ENCODE measurements at places on chromosomes 11 and 22.

DNA sequence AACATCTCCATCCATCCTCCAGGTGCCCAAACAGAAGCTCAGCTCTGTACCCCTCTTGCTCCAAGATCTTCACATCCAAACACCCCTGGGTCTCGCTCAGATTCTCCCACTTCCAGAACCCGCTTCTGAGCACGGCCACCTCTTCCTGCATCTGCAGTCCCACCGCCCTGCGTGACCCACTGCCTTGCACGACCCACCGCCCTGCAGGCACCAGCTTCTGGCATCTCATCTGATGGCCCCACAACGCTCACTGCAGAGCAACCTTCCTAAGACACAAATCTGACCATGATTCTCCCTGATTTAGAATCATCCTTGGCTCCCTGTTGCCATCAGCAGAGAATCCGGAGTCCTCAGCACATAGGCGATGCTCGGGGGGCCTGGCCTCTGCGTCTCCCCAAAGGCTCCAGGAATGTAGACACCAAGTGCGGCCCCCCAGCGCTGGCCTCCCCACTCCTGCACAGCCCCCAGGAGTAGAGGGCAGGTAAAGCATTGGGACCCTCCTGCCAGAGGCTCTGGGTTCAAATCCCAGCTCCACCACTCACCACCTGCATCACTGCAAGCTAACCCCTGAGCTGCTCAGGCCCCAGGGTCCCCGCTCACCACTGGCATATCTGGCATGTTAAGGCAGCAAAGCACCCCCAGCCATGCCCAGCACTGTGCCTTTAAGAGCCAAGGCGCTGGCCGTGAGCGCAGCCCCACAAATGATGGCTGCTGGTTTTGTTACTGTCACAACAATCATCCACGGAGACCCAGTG, 459.3 kb downstream of the BRD1 start:
- DNase-seq: peak; percentile 33

GRCh38 chr11:127002669-127003259, 2.2 kb upstream of the KIRREL3 start:
- no peak for DNase-seq

DNA sequence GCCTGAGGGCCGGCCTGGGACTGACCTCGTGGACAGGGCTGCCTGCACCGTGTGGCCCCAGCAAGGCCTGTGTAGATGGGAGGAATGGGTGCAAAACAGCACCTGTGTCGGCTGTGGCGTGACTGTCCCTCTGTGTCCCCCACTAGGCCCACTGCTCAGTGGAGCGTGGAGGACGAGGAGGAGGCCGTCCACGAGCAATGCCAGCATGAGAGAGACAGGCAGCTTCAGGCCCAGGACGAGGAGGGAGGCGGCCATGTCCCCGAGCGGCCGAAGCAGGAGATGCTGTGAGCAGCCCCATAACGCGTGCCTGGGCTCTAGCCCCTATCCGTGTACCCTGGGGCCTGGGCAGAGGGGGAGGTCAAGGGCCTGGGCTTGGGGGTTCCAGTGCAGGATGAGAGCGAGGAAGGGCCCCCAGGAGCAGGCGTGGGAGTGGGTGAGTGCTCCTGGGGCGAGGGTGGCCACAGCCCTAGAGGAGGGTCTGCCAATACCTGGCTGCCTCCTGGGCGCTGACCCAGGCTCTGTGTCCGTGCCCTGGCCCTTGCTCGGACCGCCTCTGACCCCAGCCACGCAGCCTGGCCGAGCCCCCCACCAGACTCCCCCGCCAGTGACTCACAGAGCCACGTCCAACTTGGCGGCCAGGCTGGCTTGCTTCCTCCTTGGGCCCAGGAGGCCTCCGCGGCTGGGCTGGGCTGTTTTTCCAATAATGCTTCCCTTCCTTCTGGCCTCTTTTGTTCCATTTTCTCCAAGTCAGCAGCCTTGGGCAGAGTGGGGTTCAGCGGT, 11.6 kb downstream of the PRR33 start:
- no peak for DNase-seq

- no peak for DNase-seq
Measured at GRCh38 chr11:126660321-126660720, 304.8 kb downstream of the ST3GAL4 start.

- peak; percentile 57 for DNase-seq
Measured at GRCh38 chr11:22666325-22666687, at the start of gene GAS2. Gene GAS2 (plus strand): TSS chr11:22666611. CDS start chr11:22674870, 8,259 bp downstream.

DNA sequence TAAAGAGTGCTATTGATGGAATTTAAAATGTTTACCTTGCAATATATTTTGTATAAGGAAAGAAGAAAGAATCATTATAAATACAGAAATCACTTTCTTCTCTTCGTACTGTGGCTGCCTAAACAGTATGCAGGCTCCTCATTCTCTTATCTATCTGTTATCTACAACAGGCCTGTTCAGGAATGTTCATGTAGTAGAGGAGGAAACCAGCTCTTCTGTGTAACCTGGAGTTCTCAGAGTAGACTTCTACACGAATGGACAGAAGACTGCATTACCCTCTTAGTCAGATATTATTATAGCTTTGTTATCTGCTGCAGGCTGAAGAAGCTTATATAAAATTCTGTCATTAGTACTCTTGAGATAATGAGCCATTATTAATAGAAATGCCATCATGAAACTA, 1225.9 kb upstream of the CNTN5 start:
- no peak for DNase-seq

- DNase-seq: no peak
Measured at GRCh38 chr22:37373451-37373850, 53.8 kb downstream of the ELFN2 start.

- no peak for DNase-seq
Measured at GRCh38 chr22:23237841-23238240, 57.5 kb downstream of the BCR start.

- no peak for DNase-seq
Measured at GRCh38 chr11:5967708-5968107, 586 bp downstream of the OR56A5 start.

DNA sequence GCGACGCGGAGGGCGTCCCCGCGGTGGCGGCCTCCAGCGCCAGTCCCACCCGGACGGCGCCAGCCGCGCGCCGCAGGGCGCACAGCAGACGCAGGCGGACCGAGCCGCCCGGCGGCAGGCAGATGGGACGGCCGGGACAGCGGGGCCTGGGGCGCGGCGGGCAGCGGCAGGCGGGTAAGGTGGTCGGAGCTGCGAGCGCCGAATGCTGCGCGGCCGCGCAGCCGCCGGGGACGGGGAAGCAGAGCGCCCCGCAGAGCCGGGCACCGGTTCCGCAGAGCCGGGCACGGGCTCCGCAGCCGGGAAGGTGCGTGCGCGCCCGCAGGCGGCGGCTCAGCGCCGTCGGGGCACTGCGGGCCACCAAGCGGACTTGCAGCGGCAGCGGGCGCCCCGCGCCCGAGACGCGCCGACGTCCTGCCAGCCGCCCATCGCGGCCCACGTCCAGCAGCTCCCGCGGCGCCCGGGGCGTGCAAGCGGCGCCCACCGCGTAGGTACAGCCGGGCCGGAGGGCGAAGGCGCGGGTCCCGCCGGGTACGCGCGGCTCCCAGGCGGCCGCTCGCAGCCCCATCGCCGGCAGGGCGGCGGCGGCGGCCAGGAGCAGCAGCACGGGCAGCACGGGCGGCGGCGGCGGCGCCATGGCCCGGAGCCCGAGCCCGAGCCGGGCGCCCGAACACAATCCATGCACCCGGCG, 739 bp downstream of the CELSR1 start:
- DNase-seq: no peak

DNA sequence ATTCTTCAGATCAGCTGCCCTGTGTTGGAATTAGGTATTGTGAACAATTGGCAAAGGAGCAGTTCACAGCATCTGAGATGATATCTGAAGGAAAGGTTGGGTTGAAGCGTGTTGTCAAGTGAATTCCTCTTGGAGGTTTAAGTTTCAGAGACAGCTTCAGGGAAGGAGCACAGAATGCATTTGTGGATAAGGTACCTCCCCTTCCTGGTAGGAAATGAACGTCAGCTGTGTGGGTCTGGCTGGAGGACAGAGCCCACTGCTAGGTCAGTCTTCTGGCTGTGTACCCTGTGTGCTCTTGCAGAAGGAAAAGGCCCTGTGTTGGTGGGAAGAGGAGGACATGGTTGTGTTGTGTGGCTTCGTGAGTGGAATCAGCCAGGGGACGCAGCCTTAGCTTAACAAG, 88.1 kb upstream of the GAL start:
- DNase-seq: no peak

GRCh38 chr22:40727070-40727963, 48.0 kb downstream of the MCHR1 start:
- no peak for DNase-seq

DNA sequence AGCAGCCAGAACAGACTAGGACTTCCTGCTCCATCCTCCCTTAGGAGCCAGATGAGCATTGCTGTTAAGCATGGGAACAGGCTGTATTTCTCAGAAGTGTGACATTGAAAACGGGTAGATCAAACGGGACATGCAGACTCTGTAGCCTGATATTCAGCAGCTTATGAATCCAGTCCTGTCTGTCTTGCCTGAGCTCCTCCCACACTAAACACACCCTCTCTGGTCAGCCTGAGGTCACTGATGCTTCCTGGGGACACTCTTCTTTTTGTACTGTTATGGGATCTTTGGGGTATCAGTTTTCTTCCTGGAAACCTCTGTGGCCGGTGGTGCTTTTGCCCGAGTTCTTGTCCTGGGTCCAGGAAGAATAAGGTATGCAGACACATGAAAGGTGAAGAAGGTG, 35.8 kb downstream of the C11orf91 start:
- DNase-seq: no peak

- peak; percentile 86 for DNase-seq
Measured at GRCh38 chr22:29917052-29917902, 34.3 kb downstream of the MTMR3 start.

- DNase-seq: no peak
Measured at GRCh38 chr11:73321604-73322381, 13.7 kb downstream of the ARHGEF17 start.

DNA sequence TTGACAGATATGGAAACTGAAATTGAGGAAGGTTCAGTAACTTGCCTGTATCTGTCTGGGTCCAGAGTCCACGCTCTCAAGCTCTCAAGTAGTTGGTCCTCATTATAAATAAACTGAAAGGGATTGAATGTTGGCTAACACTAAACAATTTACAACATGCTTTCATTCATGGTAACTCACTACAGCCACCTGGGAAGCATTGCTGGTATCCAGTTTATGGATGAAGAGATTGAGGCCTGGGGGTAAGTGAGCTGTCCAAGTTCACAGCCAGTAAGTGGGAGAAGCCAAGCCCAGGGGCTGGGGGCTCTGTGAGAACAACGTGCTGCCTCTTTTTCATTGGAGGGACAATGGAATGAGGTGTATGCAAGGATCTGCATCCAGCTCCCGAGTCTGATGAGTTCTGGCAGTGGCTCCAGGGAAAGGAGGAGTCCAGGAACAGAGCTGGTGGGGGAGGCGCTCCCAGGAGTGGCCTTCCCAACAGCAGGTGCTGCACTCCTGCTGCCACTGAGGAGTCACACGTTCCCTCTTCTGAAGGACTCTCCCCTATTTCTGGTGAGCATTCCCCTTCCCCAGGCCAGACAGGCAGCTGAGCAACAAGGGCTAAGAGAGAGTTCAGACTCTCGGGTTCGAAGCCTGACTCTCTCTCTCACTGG, 175.8 kb downstream of the CSNK2A3 start:
- no peak for DNase-seq

GRCh38 chr11:108586600-108586999, 7.0 kb downstream of the EXPH5 start:
- DNase-seq: no peak

- no peak for DNase-seq
Measured at GRCh38 chr11:35029979-35030682, 108.8 kb upstream of the CD44 start.

- no peak for DNase-seq
Measured at GRCh38 chr11:85394283-85394682, 232.9 kb downstream of the DLG2 start.

DNA sequence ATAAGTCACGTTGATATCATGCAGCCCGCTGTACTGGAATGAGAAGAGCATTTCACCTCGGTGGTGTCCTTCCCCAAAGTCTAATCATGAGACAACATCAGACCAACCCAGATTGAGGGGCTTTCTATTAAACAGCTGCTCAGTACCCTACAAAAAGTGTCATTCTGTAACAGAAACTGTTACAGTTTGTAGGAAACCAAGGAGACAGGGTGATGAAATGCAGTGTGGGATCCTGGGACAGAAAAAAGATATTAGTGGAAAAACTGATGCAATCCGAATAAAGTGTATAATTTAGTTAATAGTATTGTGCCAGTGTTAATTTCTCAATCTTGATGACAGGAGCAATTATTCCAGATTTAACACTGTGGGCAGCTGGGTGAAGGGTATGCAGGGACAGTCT, 128.0 kb downstream of the MICAL2 start:
- DNase-seq: no peak

DNA sequence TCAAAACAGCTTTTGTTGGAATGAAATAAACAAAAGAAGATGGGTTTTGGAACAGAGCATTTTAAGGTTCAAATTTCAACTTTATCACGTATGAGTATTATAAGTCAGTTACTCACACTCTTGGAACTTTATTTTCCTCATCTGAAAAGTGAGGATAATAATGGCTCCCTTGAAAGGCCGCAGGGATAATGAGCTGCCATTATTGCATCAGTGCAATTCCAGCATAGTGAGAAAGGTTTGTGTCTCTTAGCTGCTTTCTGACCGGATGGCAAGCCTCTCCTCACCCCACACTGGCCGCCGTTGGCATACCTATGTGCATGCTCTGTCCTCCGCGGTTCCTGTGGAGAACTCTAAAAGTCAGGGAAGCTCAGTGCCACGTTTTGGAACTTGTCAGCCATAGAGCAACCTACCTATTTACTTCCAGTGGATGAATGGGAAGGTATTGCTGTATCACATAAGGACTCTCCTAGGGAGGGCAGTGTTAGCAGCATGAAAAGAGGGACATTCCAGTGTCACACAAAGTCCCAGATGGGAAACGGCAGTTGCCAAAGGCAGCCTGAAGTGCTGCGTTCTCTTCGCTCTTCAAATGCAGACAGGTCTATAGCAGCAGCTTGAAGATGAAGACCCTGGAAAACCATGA, 368.9 kb downstream of the NTM start:
- no peak for DNase-seq

- peak; percentile 91 for DNase-seq
Measured at GRCh38 chr22:25110846-25111578, 88.6 kb upstream of the CRYBB3 start.

- DNase-seq: no peak
Measured at GRCh38 chr11:117479372-117479771, 151.7 kb downstream of the CEP164 start.

- DNase-seq: peak; percentile 82
Measured at GRCh38 chr11:34308913-34309585, 48.8 kb downstream of the ABTB2 start.

- DNase-seq: no peak
Measured at GRCh38 chr11:128903248-128904061, 12.3 kb downstream of the KCNJ5 start.

- DNase-seq: no peak
Measured at GRCh38 chr11:31480930-31481329, 28.5 kb downstream of the IMMP1L start.

DNA sequence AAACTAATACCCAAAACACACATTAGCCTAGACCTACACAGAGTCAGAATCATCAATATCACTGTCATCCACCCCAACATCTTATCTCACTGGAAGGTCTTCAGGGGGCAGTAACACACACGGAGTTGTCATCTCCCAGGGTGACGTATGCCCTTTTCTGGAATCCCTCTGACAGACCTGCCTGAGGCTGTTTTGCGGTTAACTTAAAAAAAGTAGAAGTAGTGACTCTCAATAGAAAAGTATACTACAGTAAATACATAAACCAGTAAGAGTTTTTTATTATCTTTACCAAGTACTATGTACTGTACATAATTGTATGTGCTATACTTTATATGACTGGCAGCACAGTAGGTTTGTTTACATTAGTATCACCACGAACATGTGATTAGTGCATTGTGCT, 80.5 kb downstream of the PGR start:
- DNase-seq: no peak

Measured in left lobe of liver (tissue), 2 donors.